Lower leg skin (tissue), 4 donors: ENCODE measurements at places on chromosomes 2 and 18. TPM values are rescaled to one million over a fixed set of nuclear protein-coding genes. Genes with fewer than 3 reads are reported as not detected.
A peak's percentile ranks its signal among the peaks of the same experiment; 100 is the strongest.

Gene TMEM214
- total RNA-seq, result 43.9 TPM

Gene ARHGAP25
- 5.6 TPM for total RNA-seq

Gene CNTNAP5
- not detected for total RNA-seq

Gene CACNB4
- 2.4 TPM for total RNA-seq

Gene CD207
- 26.8 TPM for total RNA-seq

Gene SLC19A3
- total RNA-seq, result 3.7 TPM

Gene CRYGD
- not detected for total RNA-seq

Gene EFR3B
- 1.5 TPM for total RNA-seq

GRCh38 chr2:128420776-128421175 lies 102.1 kb upstream of the HS6ST1 start:
- no peak for DNase-seq

GRCh38 chr2:42421601-42422239 lies 60.7 kb upstream of the COX7A2L start:
- no peak for DNase-seq

DNA sequence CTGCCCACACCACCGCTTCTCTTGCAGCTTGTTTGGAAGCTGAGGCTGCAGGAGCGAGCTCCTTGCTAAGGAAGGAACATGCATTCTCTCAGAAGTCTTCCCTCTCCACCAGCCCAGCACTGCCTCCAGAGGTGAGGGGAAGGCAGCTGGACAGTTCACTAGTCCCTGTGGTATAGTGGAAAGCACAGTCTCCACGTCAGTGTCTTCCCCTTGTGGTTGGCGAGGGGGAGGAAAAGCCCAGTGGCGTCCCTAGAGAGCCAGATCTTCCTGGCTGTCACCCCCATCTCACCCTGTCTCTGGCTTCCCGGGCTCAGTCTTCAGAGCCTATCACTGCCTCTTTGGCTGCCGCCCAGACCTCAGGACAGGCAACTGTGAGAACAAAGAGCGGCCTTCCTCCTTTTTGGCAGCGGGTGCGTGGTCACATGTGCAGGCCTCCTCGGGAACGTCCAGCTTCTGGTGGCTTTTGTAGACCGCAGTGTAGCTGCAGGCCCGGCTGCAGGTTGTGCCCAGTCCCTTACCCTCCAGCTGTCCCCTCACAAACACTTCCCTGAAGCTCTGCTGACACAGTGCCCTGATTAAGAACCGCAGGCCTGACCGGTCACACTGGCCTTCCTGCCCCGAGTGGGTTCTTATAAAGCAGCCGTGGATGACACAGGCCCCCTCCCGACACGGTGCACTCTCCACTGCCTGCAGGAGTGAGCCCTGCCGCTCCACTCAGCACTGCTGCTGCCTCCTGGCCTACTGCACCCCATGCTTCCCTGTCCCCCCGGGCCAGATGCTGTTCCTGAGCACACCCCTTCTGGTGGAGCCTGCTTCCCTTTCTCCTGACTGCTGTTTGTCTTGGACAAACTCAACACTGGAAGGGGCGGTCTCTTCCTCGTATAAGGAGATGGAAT lies 90.9 kb downstream of the RNF144A start:
- peak; percentile 93 for DNase-seq

GRCh38 chr2:170715932-170716777 lies 1.0 kb downstream of the SP5 start:
- DNase-seq, result no peak

- DNase-seq, result no peak
These were observed 88.5 kb upstream of the GLS start for GRCh38 chr2:190791976-190792575.

DNA sequence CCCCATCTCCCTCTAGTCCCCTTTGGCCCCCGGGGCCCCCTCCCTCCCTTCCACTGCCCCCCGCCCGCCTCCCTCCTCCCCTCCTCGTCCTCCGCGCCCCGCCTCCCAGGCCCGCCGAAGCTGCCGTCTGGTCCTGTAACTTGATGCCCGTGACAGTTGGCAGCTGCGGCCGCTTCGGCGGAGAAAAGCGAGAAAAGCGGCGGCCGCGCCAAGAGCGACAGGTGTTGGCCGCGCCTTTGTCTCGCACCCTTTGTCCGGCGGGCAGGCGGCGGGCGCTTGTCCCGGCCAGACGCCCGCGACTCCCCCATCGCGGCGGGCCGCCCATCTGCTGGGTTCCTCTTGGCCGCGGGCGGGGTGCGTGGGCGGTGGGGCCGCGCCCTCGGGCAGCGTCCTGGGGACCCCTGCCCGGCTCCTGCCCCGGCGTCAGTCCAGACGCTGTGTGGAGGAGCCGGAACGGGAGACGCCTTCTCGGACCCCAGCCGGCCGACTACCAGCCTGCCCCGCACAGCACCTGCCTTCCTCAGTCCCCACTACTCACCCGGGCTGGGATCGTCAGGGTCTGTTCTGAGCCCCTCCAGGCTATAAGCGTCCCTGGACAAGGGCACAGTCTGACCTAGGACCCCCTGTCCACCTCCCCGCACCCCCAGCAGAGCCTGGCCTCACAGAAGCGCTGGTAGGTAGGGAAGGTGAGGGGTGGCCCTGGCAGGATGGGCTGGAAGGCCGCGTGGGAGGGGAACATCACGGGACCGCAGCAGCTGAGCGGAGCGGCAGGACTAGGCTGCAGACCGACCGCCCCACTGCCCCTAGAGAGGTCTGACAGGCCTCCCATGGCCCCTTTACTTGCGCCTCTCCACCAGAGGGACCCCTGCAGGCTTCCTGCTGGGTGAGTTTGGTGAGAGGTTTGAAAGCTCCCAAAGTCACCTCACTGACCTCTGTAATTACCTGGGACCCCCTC lies 1.2 kb upstream of the HES6 start:
- DNase-seq, result no peak

- no peak for DNase-seq
These were observed 303.2 kb upstream of the MC4R start for GRCh38 chr18:60675801-60676200.

DNA sequence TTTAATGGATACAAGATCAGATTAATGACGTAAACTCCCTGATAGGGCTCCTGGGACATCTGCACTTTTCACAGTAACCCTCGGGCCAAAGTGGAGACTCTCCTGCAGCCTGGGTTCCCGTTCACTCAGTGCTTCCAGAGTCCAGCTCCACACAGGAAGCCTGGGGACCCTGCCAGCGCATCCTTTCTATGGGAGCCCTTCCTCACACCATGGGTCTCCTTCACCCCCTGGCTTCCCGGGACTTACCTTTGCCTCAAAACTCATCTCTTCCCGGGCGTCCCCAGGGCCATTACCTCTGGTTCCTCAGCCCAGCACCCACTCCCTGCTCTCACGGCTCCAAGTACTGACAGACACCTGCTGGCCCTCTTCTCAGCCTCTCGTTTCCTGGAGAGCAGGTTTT lies 40.7 kb upstream of the KLF11 start:
- DNase-seq, result no peak

GRCh38 chr2:177599956-177600355 lies 207.4 kb downstream of the AGPS start:
- no peak for DNase-seq

- DNase-seq, result peak; percentile 31
These were observed 219.6 kb upstream of the ID2 start for GRCh38 chr2:8462280-8462679.

- no peak for DNase-seq
These were observed 10.6 kb downstream of the IL1F10 start for GRCh38 chr2:113078350-113078839.

- DNase-seq, result no peak
These were observed 54.0 kb downstream of the NFATC1 start for GRCh38 chr18:79449551-79450288.

DNA sequence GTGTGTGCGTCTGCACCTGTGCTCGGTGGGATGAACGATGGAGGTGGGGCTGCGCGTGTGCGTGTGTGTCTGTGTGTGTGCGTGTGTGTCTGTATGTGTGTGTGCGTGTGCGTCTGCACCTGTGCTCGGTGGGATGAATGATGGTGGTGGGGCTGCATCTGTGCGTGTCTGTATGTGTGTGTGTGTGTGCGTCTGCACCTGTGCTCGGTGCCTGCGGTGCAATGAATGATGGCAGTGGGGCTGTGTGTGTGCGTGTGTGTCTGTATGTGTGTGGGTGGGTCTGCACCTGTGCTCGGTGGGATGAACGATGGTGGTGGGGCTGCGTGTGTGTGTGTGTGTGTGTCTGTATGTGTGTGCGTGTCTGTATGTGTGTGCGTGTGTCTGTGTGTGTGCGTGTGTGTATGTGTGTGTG lies 48.5 kb upstream of the CTDP1 start:
- no peak for DNase-seq

DNA sequence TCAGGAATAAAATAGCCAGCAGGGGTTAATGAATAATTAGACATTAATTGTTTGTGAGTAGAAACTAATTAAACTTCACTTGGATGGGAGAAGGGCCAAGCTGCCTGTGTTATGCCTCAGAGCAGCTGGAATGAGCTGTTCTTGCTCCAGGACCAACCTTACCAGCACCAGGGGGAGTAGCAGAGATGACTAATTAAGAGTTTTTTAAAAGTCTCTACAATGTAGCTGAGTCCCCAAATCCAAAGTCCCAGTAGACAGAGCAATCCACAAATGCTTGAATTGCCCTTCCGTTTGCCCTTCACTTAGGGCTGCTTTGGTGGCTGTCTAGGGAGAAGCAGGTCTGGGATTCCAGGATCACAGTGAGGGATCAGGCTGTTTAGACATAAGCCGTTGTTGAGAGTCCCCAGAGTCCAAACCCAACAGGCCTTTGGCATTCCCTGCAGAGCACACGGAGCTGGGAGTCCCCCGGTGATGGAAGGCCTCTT lies 59.4 kb downstream of the RHOB start:
- no peak for DNase-seq

GRCh38 chr2:203444738-203445137 lies 90.4 kb downstream of the RAPH1 start:
- DNase-seq, result no peak
